ENCODE measurements at places on chromosomes 16 and 17.

- peak; percentile 7 for DNase-seq
Measured at GRCh38 chr16:62711797-62712196, 675.6 kb upstream of the CDH8 start.

DNA sequence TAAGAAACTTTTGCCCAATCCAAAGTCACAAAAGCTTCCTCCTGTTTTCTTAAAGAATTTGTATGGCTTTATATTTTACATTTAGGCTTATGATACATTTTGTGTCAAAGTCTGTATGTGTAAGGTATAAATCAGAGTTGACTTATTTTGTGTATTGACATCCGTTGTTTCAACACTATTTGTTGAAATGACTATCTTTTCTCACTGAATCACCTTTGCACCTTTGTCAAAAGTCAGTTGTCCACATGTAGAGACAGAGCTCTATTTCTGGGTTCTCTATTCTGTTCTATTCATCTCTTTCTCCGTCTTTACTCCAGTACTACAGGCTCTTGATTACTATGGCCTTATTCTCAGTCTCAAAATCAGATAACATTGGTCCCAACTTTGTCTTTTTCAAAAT, 73.2 kb downstream of the C16orf78 start:
- no peak for DNase-seq

GRCh38 chr16:27242868-27243590, 25.5 kb downstream of the NSMCE1 start:
- DNase-seq: peak; percentile 36

DNA sequence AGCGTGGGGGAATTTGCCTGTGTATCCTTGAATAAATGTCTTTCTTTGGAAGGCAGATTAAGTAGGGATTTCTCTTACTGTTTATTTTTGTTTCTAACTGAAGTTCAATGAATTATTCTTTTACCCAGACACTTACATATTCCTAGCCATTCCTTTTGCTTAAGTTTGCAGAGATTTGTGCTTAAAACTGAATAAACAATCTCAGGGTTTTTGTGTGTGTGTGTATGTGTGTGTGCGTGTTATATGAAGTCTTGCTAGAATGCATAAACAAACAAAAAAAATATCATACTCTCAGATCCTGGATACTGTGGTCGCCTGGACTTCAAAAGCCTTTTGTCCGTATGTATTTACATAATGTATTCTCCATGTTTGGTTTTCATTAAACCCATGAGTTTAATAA, 672.8 kb downstream of the MAF start:
- no peak for DNase-seq

GRCh38 chr17:50380369-50381259, 7.6 kb downstream of the EME1 start:
- DNase-seq: no peak

- no peak for DNase-seq
Measured at GRCh38 chr16:84823484-84823883, 3.7 kb downstream of the CRISPLD2 start.

DNA sequence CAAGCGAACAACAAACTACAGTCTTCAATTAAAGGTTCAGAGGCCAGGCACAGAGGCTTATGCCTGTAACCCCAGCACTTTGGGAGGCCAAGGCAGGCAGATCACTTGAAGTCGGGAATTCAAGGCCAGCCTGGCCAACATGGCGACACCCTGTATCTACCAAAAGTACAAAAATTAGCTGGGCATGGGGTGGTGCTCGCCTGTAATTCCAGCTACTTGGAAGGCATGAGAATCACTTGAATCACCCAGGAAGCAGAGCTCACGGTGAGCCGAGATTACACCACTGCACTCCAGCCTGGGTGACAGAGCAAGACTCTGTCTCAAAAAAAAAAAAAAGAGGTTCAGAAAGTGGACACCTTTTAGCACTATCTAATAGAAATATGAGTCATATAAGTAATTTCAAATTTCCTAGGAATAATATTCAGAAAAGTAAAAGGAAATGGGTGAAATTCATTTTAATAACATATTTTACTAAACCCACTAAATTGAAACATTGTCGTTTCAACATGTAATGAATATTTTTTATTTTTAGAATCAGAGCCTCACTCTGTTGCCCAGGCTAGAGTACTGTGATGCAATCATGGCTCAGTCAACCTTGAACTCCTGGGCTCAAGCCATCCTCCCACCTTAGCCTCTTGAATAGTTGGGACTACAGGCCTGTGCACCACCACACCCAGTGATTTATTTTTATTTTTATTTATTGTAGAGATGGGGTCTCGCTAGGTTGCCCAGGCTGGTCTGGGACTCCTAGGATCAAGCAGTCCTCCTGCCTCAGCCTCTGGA, 15.2 kb upstream of the MARCHF10 start:
- DNase-seq: no peak

DNA sequence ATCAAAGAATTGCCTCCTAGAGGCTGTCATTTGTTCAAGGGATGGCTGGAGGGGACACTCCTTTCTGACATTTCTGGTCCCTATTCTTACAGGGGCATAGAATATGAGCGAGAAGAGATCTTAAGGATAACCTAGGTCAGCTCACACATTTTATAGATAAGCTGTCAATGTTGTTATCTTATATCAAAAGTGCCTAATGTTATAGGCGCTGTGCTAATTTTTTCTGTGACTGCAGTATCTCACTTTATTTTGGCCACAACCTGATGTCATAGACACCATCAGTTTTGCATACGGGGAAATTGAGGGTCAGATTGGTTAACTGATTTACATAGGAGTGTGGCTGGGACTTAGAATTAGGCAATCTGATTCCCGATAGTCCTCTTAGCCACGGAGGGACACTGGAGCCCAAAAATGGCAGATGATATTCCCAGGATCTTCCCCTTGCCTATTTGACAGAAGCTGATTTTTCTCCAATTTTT, 1.2 kb downstream of the CPD start:
- no peak for DNase-seq

DNA sequence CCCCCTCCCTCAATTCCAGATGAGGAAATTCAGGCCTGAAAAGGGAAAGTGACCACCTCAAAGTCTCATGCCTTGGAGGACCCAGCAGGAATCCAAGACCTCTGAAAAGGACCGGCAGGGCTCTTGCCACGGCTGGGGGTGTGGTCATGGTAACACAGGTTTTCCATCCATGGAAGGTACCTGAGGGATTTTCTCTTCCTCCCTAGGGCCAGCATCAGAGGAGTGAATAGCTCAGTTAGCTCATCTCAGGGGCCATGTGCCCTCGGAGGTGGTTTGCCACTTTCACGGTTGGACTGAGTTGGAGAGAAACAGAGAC, 1.3 kb downstream of the CIITA start:
- no peak for DNase-seq

DNA sequence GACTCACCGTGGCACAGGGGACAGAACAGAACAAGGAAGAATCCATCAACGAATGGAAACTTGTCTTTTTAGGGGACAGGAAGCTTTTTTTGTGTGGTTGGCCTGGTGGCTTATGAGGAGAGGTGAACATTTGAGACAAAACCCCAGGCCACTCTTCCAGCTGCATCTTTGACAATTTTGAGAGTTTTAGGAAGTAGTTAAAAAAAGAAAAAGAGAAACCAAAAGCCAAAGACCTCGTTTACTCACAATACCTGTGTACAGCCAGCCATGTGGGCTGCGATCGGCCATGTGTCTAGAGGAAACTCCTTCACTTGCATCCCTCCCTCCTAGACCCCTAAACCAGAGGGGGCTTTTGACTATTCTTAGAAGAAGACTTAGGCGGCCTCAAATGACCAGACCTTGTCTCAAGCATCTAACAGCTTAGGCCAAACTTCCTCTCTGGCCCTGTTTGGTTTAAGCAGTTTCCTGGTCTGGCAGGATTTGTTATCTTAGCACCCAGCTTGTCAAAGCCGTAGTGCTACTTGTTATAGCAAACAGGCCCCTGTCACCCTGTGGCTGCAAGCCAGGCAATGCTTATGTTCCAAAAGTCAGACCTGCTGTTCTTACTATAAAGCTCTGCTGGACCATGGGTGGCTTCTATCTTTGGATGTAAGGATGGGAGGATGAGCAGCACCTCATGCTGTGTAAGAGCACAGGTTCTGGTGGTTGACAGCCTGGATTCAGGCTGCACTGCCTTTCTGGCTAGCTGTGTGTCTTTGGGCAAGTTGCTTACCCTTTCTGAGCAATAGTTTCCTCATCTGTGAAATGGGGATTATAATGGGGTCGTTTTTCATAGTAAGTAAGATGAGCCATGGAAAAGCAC, 17.7 kb downstream of the KSR1 start:
- DNase-seq: no peak

DNA sequence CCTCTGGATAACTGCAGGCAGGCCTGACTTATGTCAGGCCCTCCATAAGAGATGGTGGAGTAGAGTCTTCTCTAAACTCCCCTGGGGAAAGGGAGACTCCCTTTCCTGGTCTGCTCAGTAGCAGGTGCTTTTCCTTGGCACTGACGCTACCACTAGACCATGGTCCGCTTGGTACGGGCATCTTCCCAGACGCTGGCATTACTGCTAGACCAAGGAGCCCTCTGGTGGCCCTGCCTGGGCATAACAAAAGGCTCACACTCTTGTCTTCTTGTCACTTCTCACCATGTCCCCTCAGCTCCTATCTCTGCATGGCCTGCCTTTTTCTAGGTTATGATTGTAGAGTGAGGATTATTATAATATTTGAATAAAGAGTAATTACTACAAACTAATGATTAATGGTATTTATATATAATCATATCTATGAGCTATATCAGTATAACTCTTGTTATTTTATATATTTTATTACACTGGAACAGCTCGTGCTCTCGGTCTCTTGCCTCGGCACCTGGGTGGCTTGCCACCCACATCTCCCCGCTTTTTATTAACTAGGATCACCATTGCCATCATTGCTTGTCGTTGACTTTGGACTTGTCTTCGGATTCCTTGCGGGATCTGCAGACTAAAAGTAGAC, 59.8 kb upstream of the ARL4D start:
- DNase-seq: peak; percentile 67

- no peak for DNase-seq
Measured at GRCh38 chr17:12312692-12313091, 292.0 kb downstream of the MAP2K4 start.

DNA sequence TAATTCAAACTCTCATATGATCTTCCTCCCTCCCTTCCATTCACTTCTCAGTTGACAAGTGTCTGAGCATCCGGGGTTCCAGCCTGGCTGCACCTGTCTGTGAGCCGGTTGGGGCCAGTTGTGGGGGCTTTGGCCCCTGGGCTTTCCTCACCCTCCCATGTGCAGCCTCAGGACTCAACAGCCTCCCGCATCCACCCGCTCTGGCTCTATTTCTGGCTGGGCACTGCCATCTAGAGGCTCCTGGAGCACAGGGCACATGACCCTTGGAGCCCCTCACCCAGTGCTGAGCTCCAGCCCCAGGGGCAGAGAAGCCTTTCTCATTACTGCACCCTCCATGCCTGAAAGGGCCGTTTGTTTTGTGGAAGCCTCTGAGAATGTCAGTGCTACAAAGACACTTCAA, 43.3 kb downstream of the HAPSTR1 start:
- peak; percentile 85 for DNase-seq
